ENCODE measurements at places on chromosomes 12 and 14. TPM values are rescaled to one million over a fixed set of nuclear protein-coding genes. Genes with fewer than 3 reads are reported as not detected.

The ANG gene
- 4.8 TPM for total RNA-seq

The AHSA1 gene
- 76.3 TPM for total RNA-seq

The RTL1 gene
- not detected for total RNA-seq

The TAS2R7 gene
- not detected for total RNA-seq

The CEP170B gene
- total RNA-seq = 18.2 TPM

The RPL10L gene
- not detected for total RNA-seq

The OAS3 gene
- total RNA-seq = 3.9 TPM

The LRP6 gene
- 116 TPM for total RNA-seq

The DPY19L2 gene
- total RNA-seq = 2.3 TPM

The GLIPR1L1 gene
- total RNA-seq = not detected

The DACT1 gene
- 13.6 TPM for total RNA-seq

The B4GALNT1 gene
- total RNA-seq = 6.9 TPM

The KERA gene
- not detected for total RNA-seq

The TTC7B gene
- total RNA-seq = 50.9 TPM

The CLEC9A gene
- not detected for total RNA-seq

The SPATS2 gene
- 34.1 TPM for total RNA-seq

The MIP gene
- total RNA-seq = not detected

The KCNMB4 gene
- 2.0 TPM for total RNA-seq

The FOXA1 gene
- total RNA-seq = not detected

The SLCO1A2 gene
- 0.09 TPM for total RNA-seq

The PXMP2 gene
- total RNA-seq = 19.2 TPM

The GUCY2C gene
- total RNA-seq = not detected

The CCDC197 gene
- not detected for total RNA-seq
